ENCODE measurements at places on chromosomes 5 and 9. TPM values are rescaled to one million over a fixed set of nuclear protein-coding genes. Genes with fewer than 3 reads are reported as not detected.

DNA sequence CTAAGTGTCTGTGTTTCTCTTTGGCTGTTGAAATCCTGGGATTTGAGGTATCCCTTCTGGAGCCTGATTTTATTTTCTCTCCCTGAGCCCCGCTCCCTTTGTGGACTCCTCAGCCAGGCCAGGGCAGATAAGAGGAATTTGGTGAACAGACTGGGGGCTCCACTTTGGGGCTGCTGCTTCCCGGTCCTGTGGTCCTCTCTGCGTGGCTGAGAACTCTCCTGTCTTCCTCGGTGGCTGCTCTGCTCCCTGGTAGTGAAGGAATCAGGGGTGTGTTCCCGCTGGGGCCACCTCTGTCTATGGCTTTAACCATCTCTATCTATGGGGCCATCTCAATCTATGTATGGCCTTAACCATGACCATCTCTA lies 71.7 kb upstream of the SH3PXD2B start:
- no peak for DNase-seq

GRCh38 chr5:158039441-158039840 lies 180.5 kb upstream of the CLINT1 start:
- DNase-seq, result no peak

DNA sequence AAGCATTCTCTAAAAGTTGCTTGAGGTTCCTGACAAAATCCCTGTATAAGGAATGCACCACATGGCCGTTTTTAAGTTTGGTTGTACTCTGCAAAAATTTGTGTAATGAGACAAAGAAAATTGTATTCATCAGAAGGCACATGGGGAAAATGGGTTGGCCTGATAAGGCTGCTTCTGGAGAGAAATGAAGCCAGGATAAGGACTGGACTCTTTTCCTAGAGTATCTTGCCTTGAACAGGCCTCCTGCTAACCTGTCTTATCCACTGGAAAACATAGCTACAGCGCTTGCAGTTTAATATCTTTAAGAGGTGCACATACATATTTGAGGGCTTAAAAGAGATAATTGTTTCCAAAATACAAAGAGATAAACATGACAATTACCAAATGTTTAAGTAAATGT lies 41.4 kb upstream of the IFNK start:
- no peak for DNase-seq

GRCh38 chr5:141478321-141478945 lies 2.7 kb downstream of the PCDHGC3 start:
- no peak for DNase-seq

DNA sequence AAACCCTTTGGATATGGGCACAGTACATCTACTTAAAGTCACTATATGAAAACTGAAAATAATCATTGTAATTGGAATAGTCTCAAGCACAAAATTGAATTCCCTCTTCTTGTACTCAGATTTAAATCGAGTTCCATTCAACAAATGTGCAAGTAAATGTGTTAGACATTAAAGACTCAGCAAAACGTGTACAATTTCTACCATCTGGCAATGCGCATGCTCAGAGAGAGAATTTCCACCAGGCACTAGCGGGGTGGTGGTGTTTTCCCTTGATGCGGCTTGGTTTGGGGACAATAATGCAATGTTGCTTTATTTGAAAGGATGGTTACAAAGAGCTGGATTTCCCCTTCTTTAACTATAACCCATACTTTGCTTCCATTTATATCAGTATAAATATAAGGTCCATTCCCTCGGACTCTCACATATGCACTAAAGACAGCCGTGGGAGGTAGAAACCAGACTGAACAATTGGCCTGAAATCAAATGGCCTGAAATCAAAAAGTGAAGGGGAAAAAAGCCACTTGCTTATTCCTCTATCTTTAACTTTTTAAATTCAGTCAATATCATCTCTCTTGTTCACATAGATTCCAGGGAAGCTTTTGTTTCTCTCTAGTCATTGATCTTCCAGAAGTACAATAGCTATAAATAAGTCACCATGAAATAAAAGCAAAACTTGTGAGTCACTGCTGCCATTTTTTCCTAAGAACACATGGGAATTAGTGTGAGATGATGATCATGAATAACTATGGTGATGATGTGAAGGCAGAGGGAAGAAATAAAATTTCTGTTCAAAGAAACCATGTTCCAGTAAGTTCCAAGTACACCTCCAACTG lies 59.2 kb downstream of the ADAMTS12 start:
- no peak for DNase-seq

DNA sequence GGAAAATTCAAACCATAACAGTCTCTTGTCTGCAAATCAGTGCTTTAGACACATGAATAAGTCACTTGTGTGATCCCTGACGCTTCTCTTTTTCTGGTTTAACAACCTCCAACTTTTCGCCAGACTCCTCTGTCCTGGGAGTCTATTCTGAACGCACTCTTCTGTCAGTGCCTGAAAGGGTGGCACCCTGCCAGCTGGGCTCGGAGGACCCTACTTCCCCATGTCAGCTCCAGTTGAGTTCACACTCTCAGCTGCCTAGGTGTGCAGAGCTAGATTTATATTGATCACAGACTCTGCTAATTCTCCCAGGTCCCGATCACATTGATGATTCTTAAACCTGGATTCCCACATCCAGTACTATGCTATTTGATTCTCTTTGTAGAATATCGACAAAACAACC lies 649.1 kb downstream of the BNC2 start:
- DNase-seq, result no peak

- no peak for DNase-seq
Observed at GRCh38 chr9:127731938-127732337, 3.2 kb downstream of the TOR2A start.

DNA sequence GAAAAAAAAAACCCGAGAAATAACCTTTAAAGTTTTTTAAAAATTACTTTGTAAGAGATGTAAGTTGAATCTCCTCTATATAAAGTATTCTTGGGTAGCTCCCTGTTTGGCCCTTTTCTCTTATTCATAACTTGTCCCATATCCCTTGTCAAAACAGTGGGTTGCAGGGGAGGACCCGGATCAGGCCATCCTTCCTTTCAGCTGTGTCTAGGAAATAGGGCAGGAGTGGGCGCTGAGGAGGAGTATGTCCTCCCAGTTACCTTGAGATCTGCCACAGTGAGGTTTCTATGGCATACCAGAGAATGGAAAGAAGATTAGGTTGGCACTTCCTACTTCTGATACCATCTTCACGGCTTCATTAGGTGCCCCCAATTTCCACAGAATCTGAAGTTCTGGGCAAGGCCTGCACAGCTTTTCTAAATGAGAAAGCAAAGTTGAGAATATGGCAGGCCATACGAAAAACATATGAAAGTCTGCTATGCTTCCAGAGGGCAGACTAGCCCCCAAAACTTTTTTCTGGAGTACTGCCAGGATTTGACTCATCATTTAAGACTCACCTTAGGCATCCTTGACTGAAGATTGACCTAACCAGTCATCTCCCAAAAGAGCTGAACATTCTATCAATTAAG lies 20.3 kb downstream of the MEF2C start:
- DNase-seq, result no peak

- DNase-seq, result no peak
Observed at GRCh38 chr5:3392306-3392939, 203.2 kb upstream of the IRX1 start.

GRCh38 chr9:123923377-123923776 lies 6.5 kb downstream of the DENND1A start:
- no peak for DNase-seq

DNA sequence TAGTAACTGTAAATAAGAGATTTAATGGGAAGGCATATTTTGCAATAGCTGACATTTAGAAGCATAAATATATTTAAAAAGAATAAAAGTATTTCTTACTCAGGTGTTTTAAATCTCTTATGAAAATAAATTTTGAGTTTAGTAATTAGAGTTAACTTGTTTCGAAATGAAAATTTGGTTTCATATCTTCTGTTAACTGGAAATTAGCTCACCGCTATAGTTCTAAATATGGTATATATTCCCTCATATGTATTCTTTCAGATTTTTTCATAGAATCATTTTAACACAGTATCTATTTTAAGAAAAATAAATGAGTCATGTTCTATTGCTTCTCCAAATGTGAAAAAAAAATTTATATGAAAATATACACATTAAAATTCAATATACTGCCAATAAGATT lies 434.1 kb downstream of the DTWD2 start:
- no peak for DNase-seq

DNA sequence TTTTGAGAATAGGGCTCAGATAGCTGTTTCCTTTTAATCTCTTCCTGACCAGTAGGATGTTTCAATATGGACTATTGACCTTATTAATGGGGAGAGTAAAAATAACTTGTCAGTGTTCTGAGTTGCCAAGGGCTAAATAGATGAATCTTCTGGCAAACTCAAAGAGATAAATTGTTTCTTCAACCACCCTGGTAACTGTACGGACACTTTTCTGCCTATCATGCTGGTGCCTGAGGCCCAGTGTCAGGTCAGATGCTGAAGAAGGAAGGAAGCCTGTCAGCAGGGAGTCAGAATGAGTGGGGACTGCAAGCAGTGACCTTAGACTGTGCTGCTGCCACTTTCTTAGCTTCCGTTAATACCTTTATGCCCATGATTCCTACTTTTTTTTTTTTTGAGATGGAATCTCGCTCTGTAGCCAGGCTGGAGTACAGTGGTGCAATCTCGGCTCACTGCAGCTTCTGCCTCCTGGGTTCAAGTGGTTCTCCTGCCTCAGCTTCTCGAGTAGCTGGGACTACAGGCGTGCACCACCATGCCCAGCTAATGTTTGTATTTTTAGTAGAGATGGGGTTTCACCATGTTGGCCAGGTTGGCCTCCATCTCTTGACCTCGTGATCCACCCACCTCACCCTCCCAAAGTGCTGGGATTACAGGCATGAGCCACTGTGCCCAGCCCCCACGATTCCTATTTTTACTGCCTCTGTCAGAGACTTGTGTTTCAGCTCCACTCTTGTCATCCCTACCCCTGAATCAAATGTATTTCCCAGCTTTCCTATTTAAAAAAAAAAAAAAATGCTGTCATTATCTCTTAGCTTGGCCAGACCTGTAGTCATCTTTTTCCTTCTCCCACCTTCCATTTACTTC lies 33.7 kb downstream of the TGFBR1 start:
- no peak for DNase-seq

DNA sequence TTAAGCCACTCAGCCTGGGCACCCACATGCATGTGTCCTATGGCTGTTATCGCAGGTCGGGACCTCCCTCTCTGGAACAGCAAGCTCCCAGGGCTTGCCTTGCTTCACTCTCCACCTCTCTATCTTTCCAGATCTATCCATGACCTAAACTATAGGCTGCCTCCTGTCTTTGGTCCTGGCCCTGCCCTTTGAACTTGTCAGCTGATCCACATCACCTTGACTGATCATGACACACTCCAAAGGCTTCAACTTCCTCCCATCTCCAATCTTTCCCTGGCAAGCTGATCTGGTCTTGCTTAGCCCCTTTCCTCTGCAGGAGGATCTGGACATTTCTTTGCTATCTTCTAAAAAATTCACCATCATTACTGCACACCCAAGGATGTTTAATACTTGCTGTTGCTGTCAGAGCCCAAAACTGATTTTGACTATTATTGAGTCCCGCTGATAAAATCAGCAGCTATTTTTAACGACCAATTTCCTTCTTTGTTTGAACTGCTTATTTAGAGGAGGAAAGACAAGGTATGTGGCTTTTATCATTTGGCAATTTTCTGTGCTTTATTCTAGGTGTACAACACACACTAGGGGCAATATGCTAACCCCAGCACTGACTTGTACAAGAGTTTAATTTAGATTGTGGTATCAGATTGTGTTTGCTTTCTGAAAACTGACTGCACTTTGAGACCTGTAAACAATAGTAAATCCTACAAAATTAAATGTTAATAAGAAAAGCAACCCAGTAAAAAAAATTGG lies 33.5 kb downstream of the CARTPT start:
- DNase-seq, result no peak

GRCh38 chr5:154713615-154714125 lies 41.5 kb upstream of the LARP1 start:
- DNase-seq, result no peak

DNA sequence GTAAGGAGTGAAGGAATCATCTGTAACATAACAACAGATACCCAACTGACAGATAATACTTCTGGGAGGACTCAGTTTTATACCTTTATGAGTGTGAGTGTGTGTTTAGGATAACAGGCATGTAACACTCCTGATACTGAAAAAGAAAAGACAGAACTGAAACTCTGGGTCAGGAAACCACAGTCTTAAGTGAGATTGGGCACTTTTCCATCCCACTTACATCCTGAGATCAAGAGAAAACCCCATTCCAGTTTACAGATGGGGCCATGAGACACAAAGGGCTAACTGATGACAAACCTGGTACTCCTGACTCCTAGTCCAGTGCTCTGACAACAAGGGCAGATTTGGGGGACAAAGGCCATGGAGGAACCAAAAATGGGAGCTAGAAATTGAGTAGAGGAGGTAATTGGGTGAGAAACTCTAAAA lies 18.0 kb downstream of the IL5 start:
- DNase-seq, result no peak

Gene IL5
- total RNA-seq, result not detected

Gene SPINK13
- not detected for total RNA-seq

Gene UBE2QL1
- 0.62 TPM for total RNA-seq

Gene CARTPT
- total RNA-seq, result not detected

Gene STC2
- total RNA-seq, result 25.3 TPM

Gene C9orf57
- not detected for total RNA-seq

Gene PIP5KL1
- 8.8 TPM for total RNA-seq

Gene TPPP
- total RNA-seq, result not detected

Gene LPAR1
- 36.0 TPM for total RNA-seq

All from neural progenitor cell (in vitro differentiated cells).